ENCODE measurements at places on chromosomes 5 and 9.

GRCh38 chr5:151036556-151036955, 16.2 kb downstream of the GPX3 start:
- H3K4me3 ChIP-seq: no peak overlapping the region
- H3K27me3 ChIP-seq: no peaks in the 10 kb centered on the region
- no peaks in the 10 kb centered on the region for H3K4me1 ChIP-seq
- peaks cover 96% of the 10 kb centered on the region for H3K36me3 ChIP-seq
- no peak for DNase-seq

- no peak for DNase-seq
- H3K27me3 ChIP-seq: no peaks in the 10 kb centered on the region
- H3K4me3 ChIP-seq: no peak overlapping the region
- peaks cover 4% of the 10 kb centered on the region for H3K4me1 ChIP-seq
These were observed 228.8 kb upstream of the PIK3R1 start for GRCh38 chr5:67986761-67987160.

- DNase-seq: no peak
- H3K27ac ChIP-seq: no peak overlapping the region
- H3K27me3 ChIP-seq: no peaks in the 10 kb centered on the region
- no peak overlapping the region for H3K4me3 ChIP-seq
- H3K4me1 ChIP-seq: no peaks in the 10 kb centered on the region
These were observed 83.7 kb upstream of the BARHL1 start for GRCh38 chr9:132498531-132499210.

GRCh38 chr5:107322936-107323335, 347.8 kb downstream of the EFNA5 start:
- H3K36me3 ChIP-seq: no peaks in the 10 kb centered on the region
- H3K4me1 ChIP-seq: no peaks in the 10 kb centered on the region
- H3K27me3 ChIP-seq: no peaks in the 10 kb centered on the region
- no peak overlapping the region for H3K27ac ChIP-seq
- H3K4me3 ChIP-seq: no peak overlapping the region

DNA sequence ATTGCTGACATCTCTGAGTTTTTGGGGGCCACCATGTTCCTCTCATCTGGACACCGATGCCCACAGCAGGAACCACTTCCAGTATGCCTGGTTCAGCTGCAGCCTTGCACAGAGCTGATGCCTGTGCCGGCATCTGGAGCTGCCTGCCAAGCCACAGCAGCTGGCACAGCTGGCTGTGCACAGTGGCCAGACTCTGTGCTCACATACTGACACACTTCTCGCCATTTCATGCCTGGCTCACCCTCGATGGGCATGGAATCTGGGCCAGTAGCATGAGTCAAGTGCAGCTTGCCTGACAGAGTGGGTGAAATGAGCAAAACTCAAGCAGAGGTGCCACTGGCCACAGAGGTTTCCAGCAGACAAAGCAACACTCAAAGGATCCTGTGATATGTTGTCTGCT, 863.4 kb downstream of the DNAH5 start:
- H3K4me3 ChIP-seq: no peak overlapping the region
- DNase-seq: no peak
- H3K27ac ChIP-seq: no peak overlapping the region
- no peaks in the 10 kb centered on the region for H3K36me3 ChIP-seq
- no peaks in the 10 kb centered on the region for H3K4me1 ChIP-seq

GRCh38 chr5:171492781-171493180, 73.3 kb downstream of the FGF18 start:
- no peaks in the 10 kb centered on the region for H3K27me3 ChIP-seq
- no peak overlapping the region for H3K27ac ChIP-seq
- H3K4me3 ChIP-seq: no peak overlapping the region

- H3K27me3 ChIP-seq: no peaks in the 10 kb centered on the region
- H3K4me1 ChIP-seq: no peaks in the 10 kb centered on the region
- H3K27ac ChIP-seq: no peak overlapping the region
These were observed 19.1 kb upstream of the SH3RF2 start for GRCh38 chr5:145917288-145917687.

DNA sequence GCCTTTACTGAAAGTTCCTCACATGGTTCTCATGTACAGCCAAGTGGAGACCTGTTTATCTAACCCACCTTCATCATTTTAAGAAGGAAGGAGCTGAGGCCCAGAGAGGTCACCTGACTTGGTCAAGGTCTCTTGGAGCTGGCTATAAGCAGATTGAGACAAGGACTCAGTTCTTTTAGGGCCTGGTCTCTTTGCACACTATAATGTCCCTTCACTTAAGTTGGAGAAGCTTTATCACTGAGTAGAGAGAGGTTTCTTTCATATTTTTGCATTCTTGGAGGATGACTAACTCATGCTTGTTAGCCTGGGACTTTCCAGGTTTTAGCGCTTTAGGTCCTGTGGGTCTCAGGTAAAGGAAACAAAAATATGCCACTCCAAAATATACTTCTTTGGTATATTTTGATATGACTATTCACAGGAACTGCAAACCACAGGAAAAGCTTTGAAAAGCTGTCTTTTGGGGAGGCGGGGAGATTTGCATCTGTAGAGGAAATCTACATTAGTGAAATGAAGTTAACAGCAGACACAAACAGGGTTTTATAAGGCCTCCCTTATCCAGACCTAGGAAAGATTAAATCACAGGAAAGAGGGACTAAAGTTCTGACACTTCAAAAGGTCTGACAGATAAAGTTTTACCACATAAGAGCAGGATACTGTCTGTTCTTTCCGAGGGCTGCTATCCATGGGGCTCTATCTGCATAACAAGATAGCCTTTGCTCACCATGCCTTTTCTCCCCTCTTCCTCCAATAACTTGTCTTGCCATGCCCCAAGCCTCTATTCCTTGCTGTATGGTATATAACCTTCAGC, 95.8 kb upstream of the ANKRD55 start:
- no peak overlapping the region for H3K4me3 ChIP-seq
- H3K27me3 ChIP-seq: no peaks in the 10 kb centered on the region
- H3K36me3 ChIP-seq: no peaks in the 10 kb centered on the region
- DNase-seq: no peak
- H3K4me1 ChIP-seq: peaks cover 12% of the 10 kb centered on the region
- no peak overlapping the region for H3K27ac ChIP-seq

GRCh38 chr9:89798547-89799120, 193.8 kb downstream of the GADD45G start:
- DNase-seq: no peak
- no peaks in the 10 kb centered on the region for H3K27me3 ChIP-seq
- no peak overlapping the region for H3K4me3 ChIP-seq
- no peaks in the 10 kb centered on the region for H3K4me1 ChIP-seq
- no peaks in the 10 kb centered on the region for H3K36me3 ChIP-seq

DNA sequence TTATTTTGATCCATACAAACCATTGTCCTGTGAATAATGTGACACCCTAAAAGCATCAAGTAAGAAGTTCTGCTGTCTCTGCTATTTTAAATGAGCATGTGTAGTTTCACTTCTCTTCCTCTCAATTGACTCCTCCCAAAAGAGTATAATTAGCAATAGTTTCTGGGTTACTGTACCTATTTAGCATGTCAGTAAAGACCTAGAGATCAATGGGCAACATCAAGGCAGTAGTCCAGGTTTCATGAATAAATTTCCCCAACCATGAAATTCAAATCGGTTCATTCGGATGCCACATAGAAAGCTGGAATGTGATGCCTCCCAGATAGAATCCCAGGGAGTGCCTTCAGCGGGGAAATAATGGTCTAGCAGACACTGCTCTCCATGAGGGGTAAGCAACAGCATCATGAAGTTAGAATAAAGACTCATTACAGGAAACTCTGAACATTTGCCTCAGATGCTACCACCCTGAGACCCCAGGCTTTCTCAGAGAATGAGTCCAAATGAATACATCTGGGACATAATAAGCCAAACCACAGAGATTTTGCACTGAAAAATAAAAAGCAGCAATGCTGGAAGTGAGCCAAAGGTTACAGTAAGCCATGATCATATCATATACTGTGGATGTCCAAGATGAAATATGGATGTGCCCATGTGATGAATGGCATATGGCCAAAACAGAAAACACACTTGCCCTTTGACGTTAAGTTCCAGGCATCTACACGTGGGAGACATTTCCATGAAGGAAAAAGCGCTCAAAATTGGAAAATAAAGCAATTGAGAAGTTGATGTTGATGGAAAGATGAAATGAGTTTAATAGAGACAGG, 1107.0 kb upstream of the SEMA6A start:
- H3K4me3 ChIP-seq: no peak overlapping the region
- DNase-seq: no peak
- no peaks in the 10 kb centered on the region for H3K27me3 ChIP-seq
- H3K36me3 ChIP-seq: no peaks in the 10 kb centered on the region

DNA sequence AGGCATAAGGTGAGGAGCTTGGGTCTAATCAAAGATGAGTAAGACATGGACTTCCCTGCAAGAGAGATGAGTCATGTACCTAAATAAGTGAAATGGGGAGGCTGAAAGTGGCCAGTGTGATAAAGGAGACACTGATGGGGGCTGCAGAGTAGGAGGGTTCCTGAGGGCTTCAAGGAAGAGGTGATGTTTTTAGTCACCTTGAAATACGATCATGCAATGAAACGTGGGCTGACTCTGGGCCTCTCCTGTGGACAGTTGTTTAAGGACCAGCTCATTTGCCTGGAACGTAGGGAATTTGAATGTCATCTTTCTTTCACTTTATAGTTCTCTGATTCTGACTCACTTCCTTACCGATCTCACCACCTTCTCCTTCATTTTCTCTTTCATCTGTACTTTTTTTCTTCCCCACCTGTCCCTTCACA, 49.6 kb upstream of the CPLX2 start:
- DNase-seq: no peak
- H3K36me3 ChIP-seq: no peaks in the 10 kb centered on the region
- no peaks in the 10 kb centered on the region for H3K4me1 ChIP-seq
- no peak overlapping the region for H3K4me3 ChIP-seq

GRCh38 chr5:444226-444625, 1.2 kb downstream of the EXOC3 start:
- DNase-seq: no peak
- H3K36me3 ChIP-seq: peaks cover 18% of the 10 kb centered on the region
- no peaks in the 10 kb centered on the region for H3K27me3 ChIP-seq
- H3K27ac ChIP-seq: no peak overlapping the region

- H3K27ac ChIP-seq: no peak overlapping the region
- H3K4me1 ChIP-seq: peaks cover 20% of the 10 kb centered on the region
- no peaks in the 10 kb centered on the region for H3K27me3 ChIP-seq
These were observed 34.8 kb upstream of the HRH2 start for GRCh38 chr5:175623088-175623487.

GRCh38 chr9:17962747-17963146, 383.9 kb downstream of the SH3GL2 start:
- no peaks in the 10 kb centered on the region for H3K4me1 ChIP-seq
- no peak overlapping the region for H3K4me3 ChIP-seq
- no peaks in the 10 kb centered on the region for H3K27me3 ChIP-seq
- DNase-seq: no peak
- no peaks in the 10 kb centered on the region for H3K36me3 ChIP-seq
- H3K27ac ChIP-seq: no peak overlapping the region

DNA sequence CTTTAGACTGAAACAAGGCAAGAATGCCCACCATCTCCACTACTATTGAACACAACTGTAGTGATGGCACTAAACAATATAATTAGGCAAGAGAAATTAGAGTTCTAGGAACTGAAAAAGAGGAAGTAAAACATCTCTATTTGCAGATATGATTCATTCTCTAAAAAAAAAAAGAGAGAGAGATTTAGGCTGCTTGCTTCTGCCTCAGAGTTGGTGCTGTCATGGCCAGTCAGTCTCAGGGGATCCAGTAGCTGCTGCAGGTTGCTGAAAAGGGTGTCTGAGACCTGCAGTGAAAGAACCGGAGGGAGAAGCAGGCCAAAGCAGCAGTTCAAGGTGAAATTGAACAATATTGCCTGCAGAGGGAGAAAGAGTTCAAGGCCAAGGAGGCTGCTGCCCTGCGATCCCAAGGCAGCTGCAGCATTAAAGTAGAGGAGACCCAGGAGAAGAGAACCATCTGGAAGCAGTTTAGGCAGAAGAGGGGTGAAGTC, 72.5 kb downstream of the AP3B1 start:
- H3K27ac ChIP-seq: no peak overlapping the region
- peak; percentile 67 for DNase-seq
- H3K36me3 ChIP-seq: peaks cover 25% of the 10 kb centered on the region
- H3K4me3 ChIP-seq: no peak overlapping the region
- no peaks in the 10 kb centered on the region for H3K27me3 ChIP-seq

GRCh38 chr5:153367466-153367865, 123.0 kb upstream of the GRIA1 start:
- no peaks in the 10 kb centered on the region for H3K27me3 ChIP-seq
- H3K4me1 ChIP-seq: no peaks in the 10 kb centered on the region
- DNase-seq: no peak
- no peaks in the 10 kb centered on the region for H3K36me3 ChIP-seq
- no peak overlapping the region for H3K4me3 ChIP-seq
- no peak overlapping the region for H3K27ac ChIP-seq

DNA sequence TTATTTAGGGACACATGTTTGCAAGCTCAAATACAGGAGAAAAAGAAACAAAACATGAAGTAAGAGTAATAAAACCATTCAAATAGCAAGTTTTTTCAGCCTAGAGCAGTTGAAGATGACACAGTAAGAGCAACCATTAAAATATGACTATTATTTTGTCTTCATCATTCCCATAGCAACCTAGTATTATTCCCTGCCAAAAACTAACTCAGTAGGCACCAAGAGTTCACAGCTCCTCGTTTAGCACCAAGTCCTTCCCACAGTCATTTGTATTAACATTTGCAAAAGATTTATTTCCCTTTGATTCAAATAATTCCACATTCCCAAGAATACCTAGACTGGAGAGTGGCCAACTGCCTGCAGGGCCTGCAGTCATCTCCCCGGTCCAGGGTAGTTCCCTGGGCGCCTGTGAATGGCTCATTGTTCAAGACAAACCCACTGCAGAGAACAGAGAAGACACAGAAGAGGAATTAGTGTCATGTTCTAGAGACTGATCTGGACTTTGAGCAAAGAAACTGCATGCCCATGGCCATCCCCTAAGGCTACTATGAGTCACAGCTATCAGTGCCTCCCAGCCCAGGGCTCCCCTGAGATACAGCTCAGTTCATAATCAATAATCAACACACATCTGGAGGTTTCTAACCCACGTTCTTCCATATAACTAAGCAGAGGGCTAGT, 139.1 kb upstream of the MAP3K1 start:
- H3K27ac ChIP-seq: no peak overlapping the region
- H3K4me3 ChIP-seq: no peak overlapping the region
- H3K4me1 ChIP-seq: peaks cover 91% of the 10 kb centered on the region

DNA sequence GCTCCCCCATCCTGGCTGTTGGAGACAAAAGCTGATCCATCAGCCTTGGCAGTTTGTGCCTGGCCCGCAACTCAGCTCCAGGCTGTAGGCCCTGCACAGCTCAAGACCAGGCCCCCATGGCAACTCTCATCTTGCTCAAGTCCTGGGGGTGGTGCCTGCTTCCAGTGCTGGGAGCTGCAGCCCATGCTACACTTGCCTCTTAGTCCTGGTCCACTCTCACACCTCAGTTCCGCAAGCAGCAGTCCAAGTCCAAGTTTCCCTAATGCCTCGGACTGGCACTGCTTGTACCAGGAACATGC, 14.2 kb downstream of the AHRR start:
- no peaks in the 10 kb centered on the region for H3K4me1 ChIP-seq
- peaks cover 3% of the 10 kb centered on the region for H3K27me3 ChIP-seq
- no peak for DNase-seq
- no peak overlapping the region for H3K4me3 ChIP-seq
- no peak overlapping the region for H3K27ac ChIP-seq
